ENCODE measurements at places on chromosomes 5 and 9.
A peak's percentile ranks its signal among the peaks of the same experiment; 100 is the strongest.

DNA sequence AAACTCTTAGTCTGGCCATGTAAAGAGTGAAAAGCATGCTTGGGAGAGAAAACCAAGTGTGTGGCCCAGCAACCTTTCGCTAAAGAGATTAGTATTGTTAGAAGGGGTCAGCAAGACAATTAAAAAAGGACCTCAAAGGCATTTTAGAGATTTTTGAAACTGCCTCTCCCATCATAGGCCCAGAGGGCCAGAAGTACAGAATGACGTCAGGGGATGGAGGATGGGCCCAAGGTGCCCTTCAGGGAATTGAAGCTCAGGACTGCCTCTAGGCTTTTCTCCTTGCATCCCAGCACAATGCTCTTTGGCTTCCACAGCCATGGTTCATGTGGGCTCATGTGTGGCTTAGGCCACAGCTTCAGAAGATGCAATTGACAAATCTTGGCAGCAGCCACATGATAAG is 287.0 kb upstream of the COX7C start:
- H3K36me3 ChIP-seq: no peaks in the 10 kb centered on the region
- no peaks in the 10 kb centered on the region for H3K27me3 ChIP-seq
- no peak for DNase-seq

DNA sequence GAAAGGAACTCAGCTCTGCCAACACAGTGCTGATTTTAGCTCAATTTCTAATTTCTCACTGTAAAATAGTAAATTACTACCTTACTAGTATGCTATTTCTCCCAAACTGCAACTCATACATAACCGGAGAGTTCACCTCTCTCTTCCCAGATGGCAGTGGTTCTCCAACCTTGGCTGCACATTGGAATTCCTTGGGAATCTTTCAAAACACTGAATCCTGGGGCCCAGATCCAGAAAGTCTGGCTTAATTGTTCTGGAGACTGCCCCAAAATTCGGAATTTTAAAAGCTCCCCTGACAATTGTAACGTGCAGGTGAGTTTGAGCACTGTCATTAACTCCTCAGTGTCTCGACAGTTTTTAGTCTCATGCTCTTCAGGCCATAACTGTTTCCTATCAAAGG is 100.3 kb downstream of the SLC1A3 start:
- no peaks in the 10 kb centered on the region for H3K36me3 ChIP-seq
- H3K27ac ChIP-seq: no peak overlapping the region
- no peaks in the 10 kb centered on the region for H3K27me3 ChIP-seq
- no peaks in the 10 kb centered on the region for H3K4me1 ChIP-seq

DNA sequence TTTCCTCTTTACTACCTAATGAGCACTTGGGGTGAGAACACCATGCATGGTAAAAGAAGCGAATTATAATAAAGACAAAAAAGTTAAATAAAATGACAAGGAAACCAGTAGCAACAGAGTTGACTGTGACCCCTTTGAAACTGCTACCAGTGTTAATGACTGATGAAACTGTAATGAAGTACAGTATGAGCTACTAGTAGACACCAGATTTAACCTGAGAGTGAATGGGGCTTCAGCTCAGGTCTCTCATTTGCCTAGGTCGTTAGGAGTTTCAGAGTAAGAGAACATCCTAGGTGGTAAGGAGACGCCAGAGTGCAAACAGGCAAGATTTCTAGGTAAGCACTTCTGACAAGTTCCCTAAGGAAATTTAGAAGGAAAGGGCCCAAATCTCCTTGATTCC is 346.4 kb downstream of the BNC2 start:
- H3K36me3 ChIP-seq: no peaks in the 10 kb centered on the region
- H3K27me3 ChIP-seq: no peaks in the 10 kb centered on the region
- H3K4me3 ChIP-seq: no peak overlapping the region
- H3K27ac ChIP-seq: no peak overlapping the region
- DNase-seq: no peak

DNA sequence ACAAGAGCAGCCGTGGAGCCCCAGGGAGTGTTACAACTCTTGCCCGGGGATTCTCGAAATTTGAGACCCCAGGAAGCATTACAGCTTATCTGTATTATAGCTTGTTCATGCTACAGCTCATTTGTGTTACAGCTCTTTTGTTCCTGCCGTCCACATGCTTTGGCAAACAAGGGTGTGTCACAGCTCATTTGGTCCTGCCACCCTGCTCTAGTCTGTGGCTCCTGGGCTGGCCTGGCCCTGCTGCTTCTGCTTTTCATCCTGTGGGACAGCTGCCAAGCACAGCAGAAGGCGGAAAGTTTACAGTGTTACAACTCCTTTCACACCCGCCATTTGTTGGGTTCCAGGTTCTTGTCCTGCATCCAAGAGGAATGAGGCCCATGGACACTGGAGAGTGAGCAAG is 685.0 kb downstream of the SLCO4C1 start:
- no peaks in the 10 kb centered on the region for H3K27me3 ChIP-seq
- no peaks in the 10 kb centered on the region for H3K36me3 ChIP-seq
- no peaks in the 10 kb centered on the region for H3K4me1 ChIP-seq
- H3K27ac ChIP-seq: no peak overlapping the region

DNA sequence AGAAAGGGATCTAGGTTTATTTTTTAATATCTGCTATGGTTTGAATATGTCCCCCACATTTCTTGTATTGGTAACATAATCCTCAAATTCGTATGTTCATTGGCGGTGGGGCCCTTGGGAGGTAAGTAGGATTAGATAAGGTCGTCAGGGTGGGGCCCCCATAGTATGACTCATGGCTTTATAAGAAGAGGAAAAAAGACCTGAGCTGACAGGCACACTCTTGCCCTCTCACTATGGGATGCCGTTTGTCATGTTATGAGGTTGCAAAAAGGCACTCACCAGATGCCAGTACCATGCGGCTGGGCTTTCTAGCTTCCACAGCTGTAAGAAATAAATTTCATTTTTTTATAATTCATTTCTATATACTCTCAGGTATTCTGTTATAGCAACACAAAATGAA is 67.3 kb upstream of the SGCD start:
- no peaks in the 10 kb centered on the region for H3K36me3 ChIP-seq
- no peak overlapping the region for H3K4me3 ChIP-seq
- H3K4me1 ChIP-seq: no peaks in the 10 kb centered on the region
- no peaks in the 10 kb centered on the region for H3K27me3 ChIP-seq
- no peak for DNase-seq
- H3K27ac ChIP-seq: no peak overlapping the region

- peak overlapping the region; percentile 46 for H3K27ac ChIP-seq
- no peaks in the 10 kb centered on the region for H3K27me3 ChIP-seq
- H3K4me3 ChIP-seq: no peak overlapping the region
- H3K4me1 ChIP-seq: no peaks in the 10 kb centered on the region
- DNase-seq: no peak
Measured at GRCh38 chr5:58666141-58666540, 83.3 kb downstream of the RAB3C start.

DNA sequence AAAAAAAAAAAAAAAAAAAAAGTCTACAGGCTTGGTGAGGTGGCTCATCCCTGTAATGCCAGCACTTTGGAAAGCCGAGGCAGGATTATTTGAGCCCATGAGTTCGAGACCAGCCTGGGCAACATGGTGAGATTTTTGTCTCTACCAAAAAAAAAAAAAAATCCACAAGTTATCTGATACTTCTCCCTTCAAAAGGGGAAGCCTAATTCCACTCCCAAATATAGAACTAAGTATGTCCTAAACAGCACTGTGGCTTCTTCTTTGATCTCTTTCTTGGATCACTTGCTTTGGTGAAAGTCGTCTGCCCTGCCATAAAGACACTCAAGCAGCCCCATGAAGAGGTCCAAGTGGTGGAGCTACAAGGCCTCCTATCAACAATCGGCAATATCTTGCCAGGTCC is 18.8 kb upstream of the STING1 start:
- no peaks in the 10 kb centered on the region for H3K36me3 ChIP-seq
- no peaks in the 10 kb centered on the region for H3K4me1 ChIP-seq
- no peak overlapping the region for H3K4me3 ChIP-seq
- H3K27me3 ChIP-seq: no peaks in the 10 kb centered on the region
- no peak for DNase-seq

- no peak overlapping the region for H3K27ac ChIP-seq
- no peak for DNase-seq
- no peak overlapping the region for H3K4me3 ChIP-seq
- no peaks in the 10 kb centered on the region for H3K4me1 ChIP-seq
- no peaks in the 10 kb centered on the region for H3K27me3 ChIP-seq
Measured at GRCh38 chr9:27033815-27034403, 28.4 kb upstream of the LRRC19 start.

Measured in breast epithelium (tissue), 4 donors.